ENCODE measurements at places on chromosomes 12 and 14.

DNA sequence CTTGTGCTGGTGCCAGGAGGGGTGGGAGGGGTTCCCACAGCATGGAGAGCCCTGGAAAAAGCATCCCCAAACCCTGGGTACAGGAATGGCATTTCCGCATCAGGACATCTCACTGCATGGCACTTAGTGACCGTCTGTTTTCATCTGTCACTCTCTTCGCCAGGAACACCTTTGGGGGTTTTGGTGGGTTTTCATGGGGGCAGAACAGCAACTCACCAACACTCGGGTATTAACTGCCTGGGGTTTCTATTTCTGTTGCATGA is 3.5 kb downstream of the VSX2 start:
- DNase-seq, result no peak

DNA sequence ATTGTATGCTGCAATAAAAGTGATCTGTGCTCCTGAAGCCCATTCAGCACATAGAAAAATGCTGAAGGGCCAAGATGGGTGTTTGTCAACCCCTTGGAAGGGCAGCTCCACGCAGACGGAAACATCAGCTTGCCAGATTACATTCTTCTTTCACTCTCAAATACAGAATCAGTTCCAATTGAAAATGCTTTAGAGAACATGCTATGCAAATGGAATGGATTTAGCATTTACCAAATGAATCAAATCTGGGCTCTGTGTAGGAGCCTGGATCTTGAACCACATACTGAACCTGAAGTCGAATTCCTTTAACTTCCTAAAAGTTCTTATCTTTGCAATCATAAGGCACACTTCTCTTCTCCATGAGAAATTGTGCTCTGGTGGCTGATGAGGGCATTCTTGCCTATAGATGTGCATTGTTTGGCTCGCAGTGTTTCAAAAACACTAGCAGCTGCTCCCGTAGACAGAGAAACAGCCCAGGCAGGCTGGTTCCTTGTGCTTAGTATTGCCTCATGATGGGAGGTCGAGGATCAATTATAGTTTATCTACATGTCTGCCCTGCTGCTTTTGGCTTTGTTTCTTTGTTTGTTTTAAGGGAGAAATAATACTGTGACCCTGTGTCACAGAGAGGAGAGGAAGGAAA is 489.8 kb upstream of the FLRT2 start:
- no peak for DNase-seq

GRCh38 chr12:65885312-65885711 is 61.0 kb downstream of the HMGA2 start:
- no peak for DNase-seq

- DNase-seq, result no peak
Measured at GRCh38 chr12:6902448-6902847, 2.2 kb upstream of the LRRC23 start.

Measured in AG09309 (cell line).